Fibroblast of the conjunctiva (primary cell): ENCODE measurements at places on chromosomes 5 and 9.
A peak's percentile ranks its signal among the peaks of the same experiment; 100 is the strongest.

- DNase-seq: no peak
Measured at GRCh38 chr9:88451160-88451559, 62.9 kb downstream of the SPIN1 start.

GRCh38 chr5:173537228-173537627 is 79.2 kb downstream of the BOD1 start:
- no peak for DNase-seq

DNA sequence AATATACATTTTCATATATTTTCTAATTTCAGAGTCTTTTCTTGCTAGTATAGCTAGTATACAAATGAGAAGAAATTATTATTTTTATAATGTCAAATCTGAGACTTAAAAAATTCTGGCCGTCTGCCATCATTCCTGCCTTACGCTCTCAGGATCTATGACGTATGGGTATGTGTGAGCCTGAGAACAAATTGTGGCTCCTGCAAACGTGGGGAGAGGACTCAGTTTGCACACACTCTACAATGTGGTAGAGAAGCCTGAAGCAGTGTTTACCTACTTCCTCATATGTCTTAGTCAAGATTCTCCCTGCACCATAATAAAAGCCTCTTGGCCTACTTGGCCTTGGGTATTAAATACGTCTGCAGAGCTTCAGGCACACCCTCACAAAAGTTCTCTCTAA is 825.4 kb downstream of the SEMA5A start:
- DNase-seq: no peak

GRCh38 chr9:97153967-97154366 is 115.0 kb upstream of the CTSV start:
- DNase-seq: no peak

GRCh38 chr9:8648271-8648845 is 848.8 kb upstream of the DMAC1 start:
- DNase-seq: no peak

- no peak for DNase-seq
Measured at GRCh38 chr9:134271338-134272301, 54.6 kb upstream of the RXRA start.

GRCh38 chr9:18296702-18297055 is 177.3 kb upstream of the ADAMTSL1 start:
- no peak for DNase-seq

DNA sequence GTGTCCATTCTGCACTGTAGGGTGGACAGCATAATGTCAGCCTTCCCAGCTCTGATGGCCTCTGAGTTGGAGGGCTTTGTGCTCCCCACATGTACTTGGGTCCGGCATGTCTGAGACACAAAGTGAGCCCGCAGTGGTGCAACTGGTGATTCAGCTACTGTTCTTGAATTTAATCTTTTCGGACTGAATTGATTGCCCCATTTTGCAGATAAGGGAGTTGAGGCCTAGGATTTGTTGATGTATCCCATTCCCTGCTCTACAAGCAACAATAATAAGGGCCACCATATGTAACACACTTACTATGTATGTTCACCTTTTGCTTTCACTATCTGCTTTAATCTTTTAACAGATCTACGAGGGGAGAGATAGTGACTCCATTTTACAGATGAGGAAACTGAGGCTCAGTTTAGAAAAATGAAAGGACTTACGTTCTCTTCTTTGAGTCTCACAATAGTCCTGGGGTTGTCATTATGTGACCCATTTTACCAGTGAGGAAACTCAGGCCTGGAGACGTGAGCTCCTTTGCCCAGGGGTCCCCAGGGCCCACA is 4.5 kb downstream of the GSN start:
- DNase-seq: no peak

- DNase-seq: no peak
Measured at GRCh38 chr5:135435467-135436330, 11.4 kb downstream of the DCANP1 start.

- no peak for DNase-seq
Measured at GRCh38 chr5:173830421-173830820, 57.7 kb upstream of the CPEB4 start.

GRCh38 chr5:34533582-34534522 is 122.3 kb upstream of the RAI14 start:
- DNase-seq: peak; percentile 73

DNA sequence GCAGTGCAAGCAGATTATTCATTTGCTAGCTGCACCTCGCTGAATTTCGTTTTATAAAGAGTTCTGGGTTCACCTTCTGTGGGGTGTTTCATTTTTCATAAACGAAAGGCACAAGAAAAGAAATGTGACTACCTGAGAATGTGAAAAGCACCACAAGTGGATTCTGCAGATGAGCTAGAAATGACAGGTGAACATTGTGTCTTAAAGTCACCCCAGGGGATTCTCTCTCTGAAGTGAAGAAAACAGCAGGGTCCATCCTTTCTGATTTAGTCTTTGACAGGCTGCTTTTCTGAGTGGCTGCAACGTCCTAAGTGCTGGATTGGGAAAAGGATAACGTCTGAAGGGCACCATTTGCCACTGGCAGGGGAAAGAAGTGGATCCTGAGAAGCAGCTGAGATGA is 469.3 kb downstream of the SPATA31D1 start:
- DNase-seq: no peak

- no peak for DNase-seq
Measured at GRCh38 chr9:114220061-114220541, 64.8 kb downstream of the COL27A1 start.

GRCh38 chr9:95435074-95435728 is 81.6 kb downstream of the PTCH1 start:
- no peak for DNase-seq

GRCh38 chr9:136178773-136179075 is 26.2 kb downstream of the LHX3 start:
- DNase-seq: no peak

DNA sequence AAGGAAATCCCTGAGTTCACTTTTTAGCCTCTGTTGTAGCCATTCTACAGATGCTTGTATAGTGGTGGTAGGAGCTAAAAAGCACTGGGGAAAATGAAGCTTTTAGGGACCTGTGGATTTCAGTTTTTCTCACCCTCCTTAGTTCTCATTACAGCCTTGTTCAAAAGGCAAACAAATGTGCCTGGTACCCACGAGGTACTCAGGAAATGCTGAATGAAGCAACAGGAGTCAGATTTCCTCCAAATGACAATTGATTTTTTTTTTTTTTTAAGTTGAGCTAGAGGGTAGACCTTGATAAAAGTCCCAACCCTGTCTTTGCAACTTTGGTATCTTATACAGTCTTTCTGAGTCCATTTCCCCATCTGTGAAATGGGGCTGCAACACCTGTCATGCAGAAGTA is 21.3 kb upstream of the TMOD1 start:
- no peak for DNase-seq

DNA sequence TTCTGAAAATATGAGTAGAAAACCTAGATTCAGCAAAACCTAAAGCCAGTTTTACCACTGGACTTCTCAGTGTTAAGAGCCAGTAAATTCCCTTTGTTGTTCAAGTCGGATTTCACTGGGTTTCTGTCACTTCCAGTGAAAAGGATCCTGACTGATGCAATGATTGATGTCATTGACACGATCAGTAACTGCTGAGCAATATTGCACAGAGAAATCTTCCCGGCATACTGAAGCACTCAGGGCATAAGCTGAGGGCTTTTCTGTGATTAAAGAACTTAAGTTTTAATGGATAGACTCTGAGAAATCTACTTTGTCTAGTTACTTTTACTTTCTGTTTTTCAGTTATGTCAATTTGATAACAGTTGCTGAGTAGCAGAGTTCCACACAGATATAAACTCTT is 61.9 kb downstream of the DENND1A start:
- peak; percentile 16 for DNase-seq

- no peak for DNase-seq
Measured at GRCh38 chr5:78005021-78005785, 229.1 kb upstream of the TBCA start.

GRCh38 chr5:151812757-151813309 is 41.1 kb downstream of the G3BP1 start:
- no peak for DNase-seq

- no peak for DNase-seq
Measured at GRCh38 chr9:92146610-92147009, 31.4 kb upstream of the SPTLC1 start.

DNA sequence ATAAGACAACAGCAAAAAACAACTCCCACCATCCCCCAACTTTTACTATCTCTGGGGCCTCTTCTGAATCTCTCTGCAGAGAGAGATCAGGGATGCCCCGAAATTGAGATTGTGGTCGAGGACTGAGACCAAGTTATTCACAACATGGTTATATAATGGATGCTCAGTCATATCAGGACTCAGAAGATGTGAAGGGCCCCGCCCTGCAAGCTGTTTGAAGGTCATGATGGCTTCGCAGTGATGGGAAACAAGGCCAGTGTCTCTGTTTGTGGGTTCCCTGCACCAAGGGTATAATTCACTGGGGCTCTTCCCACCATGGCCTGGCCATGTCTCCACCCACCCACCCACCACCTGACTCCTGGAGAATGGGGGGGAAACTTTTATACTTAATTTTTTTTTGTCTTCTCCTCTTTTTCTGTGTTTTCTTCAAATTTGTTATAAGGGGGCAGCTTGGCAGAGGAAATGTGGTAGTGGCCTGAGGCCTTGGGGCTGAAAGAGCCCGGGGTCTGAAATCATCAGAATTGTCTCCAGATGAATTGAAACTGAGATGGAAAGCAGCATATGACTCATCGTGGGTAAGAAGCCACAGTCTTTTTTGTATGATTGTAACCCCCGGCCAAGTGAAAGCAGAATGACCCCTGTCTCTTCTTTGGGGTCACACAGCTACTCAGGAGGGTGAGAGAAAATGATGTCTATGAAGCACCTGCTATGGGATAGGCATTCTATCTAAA is 15.0 kb upstream of the TEX48 start:
- no peak for DNase-seq

DNA sequence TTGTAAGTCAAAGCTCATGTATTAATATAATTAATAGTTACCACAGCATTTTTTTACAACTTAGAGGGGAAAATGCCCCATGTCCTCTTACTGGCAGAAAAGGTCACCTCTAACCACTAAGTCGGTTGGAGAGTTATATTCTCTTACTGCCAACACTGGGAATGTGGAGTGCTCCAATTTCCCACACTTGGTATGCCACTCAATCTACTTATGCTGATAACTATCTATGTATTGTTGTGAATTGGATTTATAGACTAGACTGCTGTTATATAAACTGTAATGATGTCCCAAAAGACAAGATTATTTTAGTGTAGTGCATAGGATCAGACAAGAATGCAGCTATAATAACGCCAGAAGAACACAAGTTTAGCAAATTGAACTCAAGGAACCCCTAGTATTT is 2385.2 kb upstream of the C9orf72 start:
- DNase-seq: no peak

- no peak for DNase-seq
Measured at GRCh38 chr5:131296213-131296672, 32.4 kb downstream of the CDC42SE2 start.

- no peak for DNase-seq
Measured at GRCh38 chr5:9269014-9269413, 276.9 kb downstream of the SEMA5A start.

- peak; percentile 16 for DNase-seq
Measured at GRCh38 chr5:30401479-30402058, 791.9 kb upstream of the CDH6 start.

- DNase-seq: peak; percentile 67
Measured at GRCh38 chr9:6054280-6055099, 39.1 kb upstream of the RANBP6 start.

DNA sequence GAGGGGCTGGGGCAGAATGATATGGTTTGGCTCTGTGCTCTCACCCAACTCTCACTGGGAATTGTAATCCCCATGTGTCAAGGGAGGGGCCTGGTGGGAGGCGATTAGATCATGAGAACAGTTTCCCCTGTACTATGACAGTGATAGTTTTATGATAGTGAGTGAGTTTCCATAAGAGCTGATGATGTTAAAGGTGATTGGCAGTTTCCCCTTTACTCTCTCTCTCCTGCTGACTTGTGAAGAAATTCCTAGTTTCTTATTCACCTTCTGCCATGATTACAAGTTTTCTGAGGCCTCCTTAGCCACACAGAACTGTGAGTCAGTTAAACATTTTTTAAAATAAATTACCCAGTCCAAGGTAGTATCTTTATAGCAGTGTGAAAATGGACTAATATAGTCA is 120.4 kb upstream of the CDH9 start:
- DNase-seq: no peak

DNA sequence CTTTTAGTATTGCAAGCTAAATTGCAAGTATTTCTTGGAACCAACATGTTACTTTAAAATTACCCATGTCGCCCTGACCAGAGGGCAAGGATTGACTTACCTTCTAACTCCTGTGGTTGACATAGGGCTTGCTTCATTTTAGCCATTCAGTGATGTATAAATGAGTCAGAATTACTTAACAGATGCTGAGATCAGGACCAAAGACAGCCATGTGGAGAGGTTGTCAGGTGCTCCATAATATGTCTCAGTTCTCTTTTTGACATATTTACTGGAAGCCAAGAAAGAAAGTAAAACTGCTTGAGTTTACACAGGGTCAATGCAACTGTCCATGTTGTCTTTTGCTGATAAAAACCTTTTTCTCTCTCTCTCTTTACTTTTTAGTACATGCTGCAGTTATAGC is 33.2 kb downstream of the F2RL2 start:
- no peak for DNase-seq
